SK-N-SH treated with all-trans-retinoic acid at 6 μM for 48 hours (cell line): ENCODE measurements at places on chromosomes 16 and 17.
A peak's percentile ranks its signal among the peaks of the same experiment; 100 is the strongest.

- ATAC-seq, result no peak
Measured at GRCh38 chr16:53626811-53627210, 76.8 kb downstream of the RPGRIP1L start.

DNA sequence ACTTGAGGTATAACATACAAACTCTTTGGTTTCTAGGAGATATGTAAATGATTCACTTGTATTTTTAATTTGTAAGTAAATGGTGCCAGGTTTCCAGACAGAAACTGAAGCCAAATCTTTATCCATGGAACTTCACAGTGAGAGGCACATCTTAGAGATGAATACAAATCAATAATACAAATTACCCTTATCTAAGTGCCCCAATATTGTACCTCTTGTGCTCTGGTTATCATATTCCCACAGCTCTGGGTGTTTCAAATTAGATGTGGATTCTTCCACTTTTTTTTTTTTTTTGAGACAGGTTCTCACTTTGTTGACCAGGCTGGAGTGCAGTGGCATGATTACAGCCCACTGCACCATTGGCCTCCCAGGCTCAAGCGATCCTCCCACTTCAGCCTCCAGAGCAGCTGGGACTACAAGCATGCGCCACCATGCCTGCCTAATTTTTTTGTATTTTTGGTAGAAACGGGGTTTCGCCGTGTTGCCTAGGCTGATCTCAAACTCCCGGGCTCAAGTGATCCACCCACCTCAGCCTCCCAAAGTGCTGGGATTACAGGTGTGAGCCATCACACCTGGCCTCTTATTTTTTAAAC is 38.0 kb upstream of the DHX40 start:
- ATAC-seq, result no peak

GRCh38 chr17:19771971-19772630 is 24.0 kb upstream of the ALDH3A1 start:
- no peak for ATAC-seq

GRCh38 chr17:15271741-15272140 is 6.6 kb upstream of the PMP22 start:
- no peak for ATAC-seq

- ATAC-seq, result no peak
Measured at GRCh38 chr17:20262226-20263114, 204.9 kb downstream of the LGALS9B start.

GRCh38 chr16:15820837-15821236 is 36.0 kb downstream of the MYH11 start:
- ATAC-seq, result no peak

GRCh38 chr17:83203472-83204221 is 124.2 kb downstream of the METRNL start:
- no peak for ATAC-seq

GRCh38 chr17:80785477-80786178 is 206.0 kb upstream of the CHMP6 start:
- no peak for ATAC-seq

- ATAC-seq, result peak; percentile 72
Measured at GRCh38 chr17:50210240-50211225, 9.1 kb upstream of the COL1A1 start.

- no peak for ATAC-seq
Measured at GRCh38 chr16:17305694-17306093, 165.1 kb downstream of the XYLT1 start.

DNA sequence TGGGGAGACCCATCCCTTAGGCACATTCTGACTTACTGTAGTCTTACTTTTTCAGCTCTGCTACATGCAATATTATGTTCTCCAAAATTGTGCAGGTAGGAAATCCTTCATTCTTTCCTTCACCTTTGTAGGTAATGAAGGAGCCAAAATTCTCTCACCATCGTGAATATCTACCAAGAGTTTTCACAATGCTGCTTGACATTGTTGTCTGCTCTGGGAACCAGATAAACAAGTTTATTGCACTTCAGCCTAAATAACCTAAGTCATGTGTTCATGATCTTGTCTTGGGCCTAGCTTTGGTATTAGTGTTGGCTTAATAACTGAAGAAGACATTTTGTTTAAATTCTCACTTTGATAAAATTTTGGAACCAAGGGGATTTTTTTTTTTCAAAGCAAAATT is 110.8 kb upstream of the ELAC2 start:
- no peak for ATAC-seq

DNA sequence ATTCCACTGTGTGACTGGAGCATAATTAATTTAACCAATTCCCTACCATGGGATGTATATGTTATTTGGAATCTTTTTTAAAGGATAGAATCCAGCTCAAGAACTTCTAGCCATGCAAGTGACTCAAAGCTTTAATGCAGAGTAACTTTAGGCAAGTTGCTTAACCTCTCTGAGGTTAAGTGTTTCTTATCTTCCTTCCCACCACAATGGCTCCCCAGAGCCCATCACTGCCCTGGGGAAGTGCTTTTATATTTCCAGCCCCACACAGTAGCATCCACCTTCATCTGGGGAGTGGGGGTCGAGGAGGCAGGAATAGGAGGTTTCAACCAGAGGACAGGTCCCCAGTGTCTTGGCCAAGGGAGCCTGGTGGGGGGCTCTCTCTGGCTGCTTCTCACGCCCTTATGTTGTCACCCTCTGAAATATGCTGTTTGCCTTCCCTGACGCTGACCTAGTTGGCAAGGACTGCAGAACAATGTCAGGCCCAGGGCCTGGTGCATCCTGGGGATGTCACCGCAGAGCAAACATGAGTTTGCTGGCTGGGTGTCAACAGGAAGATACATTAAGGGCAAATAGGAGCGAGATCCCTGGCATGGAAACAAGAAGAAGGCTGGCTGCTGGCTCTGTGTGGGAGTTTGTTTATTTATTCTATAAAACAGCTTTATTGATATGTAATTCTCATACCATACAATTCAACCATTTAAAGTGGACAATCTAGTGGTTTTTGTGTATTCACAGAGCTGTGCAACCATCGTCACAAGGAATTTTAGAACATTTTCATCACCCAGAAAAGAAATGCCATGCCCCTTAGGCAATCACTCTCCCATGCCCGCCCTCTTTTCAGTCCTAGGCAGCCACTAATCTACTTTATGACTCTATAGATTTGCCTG is 46.6 kb upstream of the WSB1 start:
- no peak; the same call in 2 of the 3 replicates for ATAC-seq
